Activated CD8-positive, alpha-beta memory T cell treated with anti-CD3 and anti-CD28 coated beads for 48 hours (primary cell): ENCODE measurements at places on chromosomes 6 and 20.

DNA sequence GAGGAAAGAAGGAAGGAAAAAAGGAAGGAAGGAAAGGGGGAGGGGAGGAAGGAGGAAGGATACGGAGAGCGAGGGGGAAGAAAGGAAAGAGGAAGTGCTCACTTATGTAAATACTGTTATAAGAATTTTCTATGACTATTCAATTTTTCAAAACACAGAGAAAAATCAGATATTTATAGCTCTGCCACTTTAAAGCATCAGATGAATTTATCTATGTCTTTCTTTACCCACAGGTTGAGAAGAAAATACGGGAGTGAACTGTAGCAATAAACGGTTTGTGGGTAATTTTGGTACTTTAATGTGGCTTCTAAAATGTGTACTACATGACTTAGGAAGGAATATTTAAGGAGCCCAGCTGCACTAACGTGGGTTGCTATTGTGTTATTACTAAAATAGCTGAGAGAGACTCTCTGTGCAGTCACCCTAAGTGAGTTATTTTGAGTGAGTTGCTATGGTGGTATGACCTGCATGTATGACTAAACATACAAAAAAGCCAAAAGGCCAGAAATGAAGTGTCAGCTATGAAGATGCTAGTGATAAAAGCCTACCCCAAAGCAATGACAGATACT lies 225.5 kb downstream of the SOD2 start:
- no peak for DNase-seq

GRCh38 chr20:57034001-57034400 lies 232.4 kb downstream of the BMP7 start:
- no peak for DNase-seq

- DNase-seq, result no peak
These were observed 223.9 kb downstream of the PREX1 start for GRCh38 chr20:48603819-48604405.

DNA sequence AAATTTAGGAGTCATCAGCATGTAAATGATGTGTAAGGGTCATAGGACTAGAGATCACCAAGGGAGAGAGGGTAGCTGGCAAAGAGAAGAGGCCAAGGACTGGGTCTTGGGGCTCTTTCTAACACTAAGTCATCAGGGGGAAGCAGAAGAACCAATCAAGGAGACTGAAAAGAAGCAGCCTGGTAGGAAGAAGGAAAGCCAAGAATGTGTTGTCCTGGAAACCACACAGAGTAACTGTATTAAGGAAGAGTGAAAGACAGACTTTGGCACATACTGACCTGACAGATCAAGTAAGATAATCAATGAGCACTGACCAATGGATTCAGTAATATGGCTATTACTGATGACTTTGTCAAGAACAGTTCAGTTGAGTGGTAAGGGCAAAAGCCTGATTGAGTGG lies 42.3 kb upstream of the LAMA4 start:
- DNase-seq, result no peak

DNA sequence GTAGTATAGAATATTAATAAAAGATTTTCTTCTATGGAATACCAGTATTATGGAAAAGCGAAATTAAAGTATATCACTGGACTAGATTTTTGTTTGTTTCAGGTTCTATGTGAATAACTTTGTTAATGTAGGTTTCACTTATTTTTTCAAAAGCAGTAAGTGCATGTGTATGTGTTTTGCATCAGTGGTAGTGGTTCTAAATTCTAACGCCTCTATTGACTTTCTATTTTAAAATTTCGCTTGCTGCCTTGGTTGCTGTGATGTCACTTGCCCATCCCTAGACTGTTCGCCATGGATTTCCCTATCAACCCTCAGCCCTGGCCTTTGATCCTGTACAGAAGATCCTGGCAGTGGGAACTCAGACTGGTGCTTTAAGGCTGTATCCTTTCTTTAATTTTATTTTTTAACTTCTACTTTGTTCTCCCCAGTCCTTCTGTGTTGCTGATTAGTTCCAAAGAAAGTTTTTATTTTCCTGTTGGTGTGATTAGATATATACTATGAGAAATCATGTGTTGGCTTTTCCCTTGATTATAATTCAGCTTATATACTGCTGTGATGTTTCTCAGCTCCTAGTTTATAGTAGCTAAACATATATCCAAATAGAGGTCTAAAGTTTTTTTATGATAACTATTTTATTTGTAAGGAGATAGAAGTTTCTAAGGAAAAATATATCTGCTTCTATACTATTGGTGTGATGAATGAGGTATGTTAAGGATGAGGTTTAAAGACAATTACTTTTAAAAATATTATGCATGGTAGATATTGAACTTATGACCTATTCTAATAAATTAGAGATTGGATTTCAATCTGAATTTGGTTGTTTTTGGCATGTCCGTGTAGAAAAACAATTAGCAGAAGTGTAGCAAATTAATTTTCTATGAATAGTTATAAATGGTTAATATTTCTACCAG lies 1.7 kb downstream of the STXBP5 start:
- no peak for DNase-seq

DNA sequence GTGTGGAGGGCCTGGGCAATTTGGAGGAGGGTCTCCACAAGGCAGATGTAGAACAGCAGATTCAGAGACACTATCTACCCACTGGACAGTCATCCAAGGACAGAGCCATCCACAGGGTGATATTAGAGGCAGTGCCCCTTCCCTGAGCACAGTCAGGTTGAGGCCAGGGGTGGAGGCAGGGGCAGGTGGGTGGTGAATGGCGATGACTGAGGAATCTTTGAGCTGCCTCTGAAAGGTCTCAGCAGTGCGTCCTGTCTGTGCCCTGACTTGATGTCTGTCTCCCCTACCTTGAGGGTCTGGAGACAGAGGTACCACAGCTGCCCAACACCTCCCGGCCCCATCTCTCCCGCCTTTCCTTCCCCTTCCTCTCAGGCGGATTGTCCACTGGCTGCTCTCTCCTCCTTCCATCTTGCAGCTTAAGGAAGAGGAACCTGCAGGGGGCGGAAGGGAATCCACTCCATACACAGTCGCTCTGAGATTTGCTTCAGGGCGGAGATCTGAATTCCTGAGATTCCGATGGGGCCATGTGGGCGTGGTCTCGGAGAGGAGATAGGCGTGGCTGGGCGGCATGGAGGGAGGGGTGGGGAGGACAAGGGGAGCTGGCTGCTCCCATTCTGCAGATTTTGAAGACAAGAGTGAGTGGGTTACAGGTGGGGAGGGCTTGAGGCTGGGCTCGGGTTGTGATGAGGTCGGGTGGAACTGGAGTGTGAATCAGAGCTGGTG lies 1.7 kb downstream of the MUCL3 start:
- DNase-seq, result no peak

- no peak for DNase-seq
These were observed 49.5 kb downstream of the KCNS1 start for GRCh38 chr20:45051204-45052060.

GRCh38 chr6:26197933-26198721 lies 110.9 kb downstream of the HFE start:
- no peak for DNase-seq

DNA sequence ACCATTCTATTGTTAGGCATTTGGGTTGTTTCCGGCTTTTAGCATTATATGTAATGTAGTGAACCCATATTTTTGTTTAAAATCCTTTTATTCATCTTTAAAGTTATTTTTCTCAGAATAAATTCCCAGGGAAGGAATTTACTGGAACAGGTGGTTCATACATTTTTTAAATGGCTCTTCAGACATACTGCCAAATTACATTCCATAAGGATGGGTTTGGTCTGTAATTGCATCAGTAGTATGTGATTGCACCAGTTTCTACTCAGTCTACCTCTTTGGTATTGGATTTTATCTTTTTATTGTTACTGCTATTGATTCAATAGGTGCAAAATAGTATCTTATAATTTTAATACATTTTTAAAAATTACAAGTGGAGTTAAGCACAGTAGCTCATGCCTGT lies 27.2 kb downstream of the BRPF3 start:
- DNase-seq, result no peak

DNA sequence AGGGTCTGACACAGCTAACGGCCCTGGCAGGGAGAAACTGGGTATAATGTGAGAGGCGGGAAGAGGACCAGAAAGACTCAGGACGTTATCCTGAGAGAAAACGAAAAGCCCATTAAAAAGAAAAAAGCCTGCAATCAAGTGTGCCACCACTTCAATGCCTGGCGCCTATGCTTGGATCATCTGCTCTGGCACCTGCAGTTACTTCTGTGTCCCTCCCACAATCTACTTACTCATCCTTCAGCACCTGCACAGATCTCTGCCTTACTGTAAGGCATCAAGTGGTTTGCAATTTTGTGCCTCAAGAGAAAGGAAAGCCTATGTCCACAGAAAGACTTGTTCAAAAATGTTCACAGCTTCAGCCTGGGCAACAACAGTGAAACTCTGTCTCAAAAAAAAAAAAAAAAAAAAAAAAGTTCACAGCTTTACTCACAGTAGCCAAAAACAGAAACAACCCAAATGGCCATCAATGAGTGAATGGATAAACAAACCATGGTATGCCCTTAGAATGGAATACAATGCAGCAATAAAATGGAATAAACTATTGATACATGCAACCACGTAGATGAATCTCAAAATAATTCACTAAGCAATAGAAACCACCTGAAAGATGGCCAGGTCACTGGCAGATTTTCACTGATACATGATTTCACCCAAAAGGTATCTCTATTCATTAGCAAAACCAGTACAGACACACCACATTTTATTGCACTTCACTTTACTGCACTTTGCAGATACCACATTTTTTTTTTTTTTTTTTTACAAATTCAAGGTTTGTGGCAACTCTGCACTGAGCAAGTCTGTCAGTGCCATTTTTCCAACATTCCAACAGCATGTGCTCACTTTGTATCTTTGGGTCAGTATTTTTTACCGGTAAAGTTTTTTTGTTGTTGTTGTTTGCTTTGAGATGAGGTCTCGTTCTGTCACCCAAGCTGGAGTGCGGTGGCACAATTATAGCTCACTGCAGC lies 48.6 kb downstream of the ABHD12 start:
- no peak for DNase-seq

DNA sequence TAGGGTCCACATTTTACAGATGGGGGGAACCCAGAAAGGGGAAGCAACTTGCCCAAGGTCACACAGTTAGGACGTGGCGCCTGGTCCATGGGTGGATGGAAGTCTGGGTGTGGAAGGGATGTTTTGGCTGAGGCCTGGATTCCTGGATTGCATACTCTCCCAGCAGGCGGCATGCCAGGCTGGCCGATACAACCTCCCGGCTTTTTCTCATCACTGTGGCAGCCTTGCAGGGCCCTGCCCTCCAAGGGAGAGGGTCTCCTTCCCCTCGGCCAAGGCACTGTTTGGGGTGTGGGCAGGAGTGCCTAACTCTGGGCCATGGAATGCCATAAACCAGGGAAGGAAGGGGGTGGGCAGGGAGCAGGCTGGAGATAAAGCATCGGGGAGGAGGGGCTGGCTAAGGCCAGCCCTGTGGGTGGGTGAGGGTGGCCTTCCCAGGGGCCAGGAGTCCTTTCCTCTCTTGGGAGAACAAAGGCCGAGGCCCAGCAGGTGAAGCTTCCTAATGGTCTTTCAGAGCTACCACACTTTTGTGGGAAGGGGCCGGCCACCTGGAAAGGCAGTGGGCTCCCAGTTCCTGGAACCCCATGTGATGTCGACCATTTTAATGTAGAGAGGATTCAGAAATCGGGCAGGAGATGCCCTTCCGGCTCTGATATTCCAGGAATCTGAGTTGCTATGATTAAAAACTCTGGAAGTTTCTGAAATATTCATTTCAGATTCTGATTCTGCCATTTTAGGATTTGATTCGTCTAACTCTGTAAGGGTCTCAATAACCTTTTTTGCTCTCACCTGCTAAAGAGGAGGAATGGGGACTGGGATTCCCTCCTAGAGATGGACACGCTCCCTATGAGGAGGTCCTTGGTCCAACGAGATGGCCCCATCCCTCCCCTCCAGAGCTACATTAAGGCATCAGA lies 4.2 kb downstream of the FOXS1 start:
- no peak for DNase-seq

DNA sequence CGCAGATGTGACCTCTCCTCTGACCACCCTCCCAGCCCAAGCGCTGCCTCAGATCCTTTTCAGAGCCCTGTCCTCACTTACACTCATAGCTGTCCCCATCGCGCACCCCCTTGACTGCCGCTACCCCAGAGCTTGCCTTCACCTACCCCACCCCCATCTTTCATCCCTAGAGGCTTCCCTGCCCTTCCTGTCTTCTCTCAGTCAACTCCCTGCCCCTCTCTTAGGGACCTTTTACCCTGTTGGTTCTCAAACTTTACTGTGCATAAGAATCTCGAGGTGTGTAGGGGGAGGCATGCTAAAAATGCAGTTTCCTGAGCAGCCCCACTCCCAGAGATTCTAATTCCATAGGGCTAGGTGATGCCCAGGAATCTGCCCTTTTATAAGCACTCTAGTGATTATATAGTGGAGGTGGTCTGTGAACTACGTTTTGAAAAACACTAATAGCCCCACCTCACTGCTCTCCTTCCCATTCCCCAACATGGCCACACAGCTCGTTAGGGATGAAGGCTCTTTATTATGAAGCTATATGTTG lies 725 bp downstream of the TM9SF4 start:
- no peak for DNase-seq

- DNase-seq, result no peak
These were observed 205.3 kb upstream of the ASCC3 start for GRCh38 chr6:101086473-101086872.

- DNase-seq, result no peak
These were observed 12.8 kb downstream of the TPD52L2 start for GRCh38 chr20:63877755-63878470.

- DNase-seq, result no peak
These were observed 136.5 kb downstream of the SMOC2 start for GRCh38 chr6:168577496-168577895.

DNA sequence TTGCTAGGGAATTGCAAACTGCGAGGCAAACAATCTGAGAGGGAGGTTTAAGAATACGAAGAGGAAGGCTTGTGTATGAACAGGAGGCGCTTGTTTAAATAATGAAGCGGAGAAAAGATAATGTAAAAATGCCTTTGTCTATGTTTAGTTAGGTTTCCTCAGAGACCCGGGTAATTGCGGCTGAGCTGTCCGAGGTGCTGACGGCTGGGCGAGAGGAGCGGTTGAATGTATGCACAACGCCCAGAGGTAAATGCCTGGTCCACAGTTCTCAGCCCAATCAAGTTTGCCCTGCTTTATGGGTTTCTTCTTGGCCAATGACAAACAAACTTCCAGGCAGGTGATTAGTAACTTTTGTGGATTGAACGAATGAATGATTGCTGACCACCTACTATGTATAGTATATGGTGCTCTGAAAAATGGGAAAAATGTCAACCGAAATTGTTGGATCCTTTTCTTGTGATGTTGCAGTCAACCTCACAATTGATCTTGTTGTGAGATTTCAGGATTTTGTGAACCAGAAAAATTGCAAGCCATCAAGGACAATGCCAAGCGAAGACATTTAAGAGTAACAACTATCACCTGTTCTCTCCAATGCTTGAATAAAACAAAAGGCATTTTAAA lies 38.3 kb upstream of the SLC32A1 start:
- no peak for DNase-seq

DNA sequence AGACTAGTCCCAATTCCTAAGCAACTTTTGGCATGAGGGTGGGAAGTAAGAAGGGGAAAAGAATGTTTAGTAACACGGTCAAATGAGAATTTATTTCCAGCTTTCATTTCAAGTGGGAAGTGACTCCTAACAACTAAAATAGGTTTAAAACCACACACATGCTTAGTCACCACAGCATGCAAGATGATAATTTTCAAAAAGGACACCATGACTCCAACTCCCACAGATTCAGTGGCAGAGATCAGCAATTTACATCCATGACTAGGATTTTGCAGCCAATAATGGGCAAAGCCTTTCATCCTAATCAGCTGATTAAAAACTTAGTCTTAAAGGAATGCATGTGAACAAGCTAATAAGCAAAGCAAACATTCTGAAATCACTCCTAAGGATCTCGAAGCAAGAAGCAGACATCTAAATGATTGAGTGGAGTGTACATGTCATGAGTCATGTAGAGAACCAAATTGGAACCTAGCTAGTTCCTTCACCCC lies 48.1 kb upstream of the GCLC start:
- DNase-seq, result no peak

- no peak for DNase-seq
These were observed 3.8 kb upstream of the CITED2 start for GRCh38 chr6:139378226-139378625.
